Activated CD4-positive, alpha-beta T cell treated with anti-CD3 and anti-CD28 coated beads, Interleukin-2, amount 10 ng/mL, durations not matched to agents 24 days and 14 days (primary cell): ENCODE measurements at places on chromosomes 3 and 15. TPM values are rescaled to one million over a fixed set of nuclear protein-coding genes. Genes with fewer than 3 reads are reported as not detected.

The FGF12 gene
- not detected in 2 replicates for total RNA-seq

- no peaks in the 10 kb centered on the region for H3K36me3 ChIP-seq
- H3K4me1 ChIP-seq, result no peaks in the 10 kb centered on the region
- H3K27me3 ChIP-seq, result no peaks in the 10 kb centered on the region
- no peak overlapping the region for H3K27ac ChIP-seq
- H3K4me3 ChIP-seq, result no peak overlapping the region
Measured at GRCh38 chr3:34198309-34198708, 399.9 kb downstream of the PDCD6IP start.

DNA sequence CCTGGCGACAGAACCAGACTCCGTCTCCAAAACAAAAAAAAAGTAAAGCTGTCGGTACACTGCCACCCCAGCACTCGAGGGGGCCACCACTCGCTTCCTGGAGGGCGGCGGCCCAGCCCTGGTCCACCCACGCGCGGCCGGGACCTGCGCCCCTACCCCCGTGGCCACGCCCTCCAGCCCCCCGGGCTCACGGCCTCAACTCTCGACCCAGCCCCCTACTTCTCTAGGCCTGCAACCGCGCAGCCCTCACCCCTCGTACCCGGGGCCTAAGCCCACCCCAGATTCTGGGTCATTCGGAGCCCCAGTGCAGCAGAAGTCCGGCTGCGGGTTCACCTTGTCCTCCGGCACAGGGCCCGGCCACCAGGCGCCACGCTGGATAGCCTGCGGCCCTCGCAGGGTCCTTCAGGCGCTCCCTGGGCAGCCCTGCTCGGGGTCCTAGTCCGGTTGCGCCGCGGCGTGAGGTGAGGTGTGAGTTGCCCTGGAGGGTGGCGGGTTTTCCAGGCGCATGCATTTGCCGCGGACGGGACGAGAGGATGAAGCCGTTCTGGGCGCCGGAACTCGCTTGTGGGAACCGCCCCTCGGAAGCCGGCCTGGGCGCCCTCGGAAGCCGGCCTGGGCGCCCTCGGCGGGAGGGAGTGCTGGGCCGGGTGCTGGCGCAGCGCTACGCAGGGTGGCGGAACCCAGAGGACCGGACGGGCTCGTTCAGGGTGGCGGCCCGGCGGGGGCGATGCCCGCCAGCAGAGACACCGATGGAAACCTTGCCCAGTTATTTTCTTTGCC lies 32.3 kb downstream of the SPINK8 start:
- H3K27ac ChIP-seq, result peak within 1 kb of the TSS; percentile 99
- H3K27me3 ChIP-seq, result peaks cover 14% of the 10 kb centered on the region

DNA sequence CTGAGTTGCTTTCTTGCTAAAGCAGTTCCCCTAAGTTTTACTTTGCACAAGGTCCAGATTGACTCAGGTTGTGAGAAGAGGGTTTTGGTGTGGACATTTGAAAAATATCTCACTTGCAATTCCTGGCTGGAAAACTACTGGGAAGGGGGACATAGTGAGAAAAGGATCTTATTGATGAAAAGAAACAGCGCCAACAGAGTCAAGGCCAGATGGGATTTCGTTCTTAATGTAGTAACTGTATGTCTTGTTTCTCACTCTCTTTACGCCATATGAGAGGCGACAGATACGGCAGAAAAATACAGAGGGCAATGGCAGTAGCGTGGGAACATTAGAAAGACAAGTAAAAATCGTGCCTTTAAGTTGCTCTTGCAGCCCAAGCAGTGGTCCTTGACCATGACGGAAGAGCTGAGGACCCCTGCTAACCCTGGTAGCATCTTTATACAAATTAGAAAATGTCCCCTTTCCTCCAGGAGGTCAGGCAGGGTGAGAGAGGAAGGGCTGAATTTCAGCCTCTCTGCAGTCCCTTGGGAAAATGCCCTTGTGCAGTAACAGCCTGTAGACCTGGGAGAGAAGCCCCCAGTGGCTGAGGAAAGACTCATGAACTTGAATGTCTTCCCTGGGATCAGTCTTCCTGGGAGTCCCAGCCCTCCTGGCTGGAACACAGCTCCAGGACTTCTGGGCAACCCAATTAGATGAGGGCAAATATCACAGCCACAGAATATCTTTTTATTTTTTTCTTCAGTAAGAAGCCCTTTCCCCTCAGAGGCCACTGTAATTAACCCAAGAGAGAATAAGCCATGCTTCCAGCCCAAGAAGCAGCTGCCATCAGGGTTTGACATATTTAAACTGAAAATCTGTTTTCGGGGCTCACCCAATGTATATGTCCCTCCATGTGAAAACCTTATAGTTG lies 113.4 kb downstream of the CD47 start:
- DNase-seq, result no peak
- no peaks in the 10 kb centered on the region for H3K36me3 ChIP-seq
- H3K4me1 ChIP-seq, result peaks cover 22% of the 10 kb centered on the region
- no peak overlapping the region for H3K27ac ChIP-seq
- peaks cover 10% of the 10 kb centered on the region for H3K27me3 ChIP-seq

- no peak for DNase-seq
- H3K4me1 ChIP-seq, result peaks cover 12% of the 10 kb centered on the region
- no peak overlapping the region for H3K4me3 ChIP-seq
- no peaks in the 10 kb centered on the region for H3K27me3 ChIP-seq
Measured at GRCh38 chr15:91885714-91886270, 32.3 kb downstream of the SLCO3A1 start.
